ENCODE measurements at places on chromosomes 5 and 9.

GRCh38 chr9:7976167-7976755 lies 176.7 kb upstream of the DMAC1 start:
- no peak for DNase-seq

GRCh38 chr5:861442-862366 lies 10.9 kb upstream of the ZDHHC11 start:
- DNase-seq, result no peak

- DNase-seq, result no peak
Observed at GRCh38 chr9:108640230-108640629, 215.6 kb downstream of the ACTL7B start.

GRCh38 chr9:83032065-83032625 lies 30.8 kb downstream of the RASEF start:
- DNase-seq, result no peak

GRCh38 chr9:79201636-79202035 lies 370.1 kb upstream of the TLE4 start:
- DNase-seq, result no peak

GRCh38 chr9:104838958-104839357 lies 75.0 kb downstream of the NIPSNAP3B start:
- no peak for DNase-seq

DNA sequence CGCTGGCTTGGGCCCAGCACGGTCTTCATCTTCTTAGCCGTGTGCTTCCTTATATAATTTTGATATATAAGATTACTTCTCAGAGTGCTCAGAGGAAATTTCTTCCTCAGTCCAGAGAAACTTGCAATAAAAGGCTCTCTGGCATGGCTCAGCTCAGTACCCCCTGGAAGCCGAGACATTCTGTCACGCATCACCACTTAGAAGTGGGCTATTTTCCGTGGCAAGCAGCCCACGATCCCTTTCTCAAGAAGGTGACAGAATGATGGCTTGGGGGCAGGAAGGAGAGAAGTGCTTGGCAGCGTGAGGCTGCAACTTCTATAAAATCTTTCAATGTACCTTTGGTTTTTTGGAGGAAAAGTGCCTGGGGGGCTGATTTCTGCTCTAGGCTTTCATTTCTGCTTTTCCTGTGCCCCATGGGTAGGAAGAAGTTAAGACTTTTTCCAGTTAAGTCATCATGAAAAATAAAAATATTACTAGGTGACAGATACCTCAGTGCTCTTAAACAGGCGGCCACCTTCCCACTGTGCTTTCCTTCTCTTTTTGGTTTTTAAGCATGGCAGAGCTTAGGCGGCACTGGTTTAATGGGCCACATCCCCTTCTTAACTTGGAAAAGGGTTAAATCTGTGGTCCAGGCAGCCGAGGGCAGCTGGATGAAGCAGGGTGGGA lies 104.6 kb downstream of the MVB12B start:
- DNase-seq, result no peak

DNA sequence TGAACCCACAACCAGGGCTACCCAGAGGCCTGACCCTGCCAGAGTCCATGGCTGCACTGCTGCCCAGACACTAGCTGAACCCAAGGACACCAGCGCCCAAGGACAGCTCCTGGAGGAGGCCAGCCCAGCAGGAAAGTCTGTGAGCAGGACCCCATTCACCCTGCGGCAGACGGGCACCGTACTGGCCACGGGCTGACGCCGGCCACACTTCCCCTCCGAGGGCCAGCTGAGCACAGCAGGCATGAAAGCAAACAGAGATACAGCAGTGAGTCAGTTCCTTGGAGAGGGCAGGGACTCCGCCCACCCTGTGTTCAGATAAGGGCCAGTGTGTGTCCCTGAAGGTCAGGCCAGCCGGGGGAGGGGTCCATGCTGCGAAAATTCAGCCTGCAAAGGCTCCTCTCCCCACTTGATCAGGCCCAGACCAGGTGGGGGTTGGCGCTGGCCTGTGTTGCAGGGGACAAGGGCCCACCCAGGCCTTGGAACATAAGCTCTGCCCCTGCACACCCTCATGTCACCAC lies 3.2 kb downstream of the RNF208 start:
- no peak for DNase-seq

DNA sequence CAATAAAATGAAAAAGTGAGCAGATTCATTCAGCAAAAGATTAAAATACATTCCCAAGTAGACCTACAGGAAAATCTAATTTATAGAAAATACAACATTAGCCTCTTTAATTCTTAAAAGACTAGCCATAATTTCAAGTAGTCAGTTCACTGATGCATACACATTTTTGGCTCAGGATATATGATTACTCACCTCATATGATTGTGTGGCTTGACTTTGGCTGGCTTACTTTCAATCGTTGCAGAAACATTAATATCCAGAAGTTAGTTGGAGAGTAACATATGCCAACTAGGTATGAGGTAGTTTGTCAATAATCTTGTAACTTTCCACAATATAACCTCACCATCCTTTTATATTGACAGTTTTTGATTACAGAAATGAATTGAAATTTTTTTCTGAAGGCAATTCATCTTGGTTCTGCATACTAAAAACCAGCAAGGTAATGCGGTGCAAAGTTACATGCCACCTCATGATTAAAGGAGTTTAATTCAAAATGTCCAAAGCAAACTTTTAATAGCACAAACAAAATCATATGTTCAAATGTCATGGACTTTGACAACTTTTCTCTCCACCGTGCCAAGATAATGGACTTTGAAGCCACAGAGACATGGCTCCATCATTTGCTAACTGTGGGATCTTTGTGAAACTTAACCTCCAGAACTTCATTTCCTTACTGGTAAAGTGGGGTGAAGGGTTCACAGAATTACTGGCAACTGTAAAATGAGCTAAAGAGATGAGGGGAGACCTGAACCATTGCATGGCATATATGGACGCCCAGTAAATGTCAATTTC lies 76.6 kb upstream of the PAM start:
- DNase-seq, result no peak

- DNase-seq, result no peak
Observed at GRCh38 chr5:51889703-51890102, 506.5 kb downstream of the ISL1 start.

Data from pons (tissue), 1 donor.